ENCODE measurements at places on chromosomes 13 and 19.
A peak's percentile ranks its signal among the peaks of the same experiment; 100 is the strongest.

- DNase-seq = no peak
Observed at GRCh38 chr13:43273362-43273761, 250.0 kb downstream of the DNAJC15 start.

DNA sequence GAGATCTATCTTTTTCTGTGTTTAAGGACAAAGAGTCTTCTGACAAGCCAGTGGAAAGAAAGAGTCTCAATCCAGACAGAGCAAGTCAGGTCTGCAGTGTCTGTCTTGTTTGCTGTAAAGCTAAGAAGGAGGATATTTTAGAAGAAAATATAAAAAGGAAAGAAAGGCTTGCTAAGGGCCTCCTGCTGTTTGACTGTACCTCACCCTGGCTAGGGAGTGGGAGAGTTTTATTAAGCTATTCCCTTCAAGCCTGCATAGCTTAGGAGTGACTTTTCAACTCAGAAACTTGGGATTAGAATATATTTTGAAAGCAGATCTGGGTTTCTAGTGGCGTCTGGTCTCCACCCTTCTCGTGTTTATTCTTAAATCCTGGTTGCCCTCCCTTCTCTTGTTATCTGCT is 460.0 kb downstream of the COG6 start:
- DNase-seq = no peak

- no peak for DNase-seq
Observed at GRCh38 chr13:97570442-97570841, 136.5 kb downstream of the RAP2A start.

DNA sequence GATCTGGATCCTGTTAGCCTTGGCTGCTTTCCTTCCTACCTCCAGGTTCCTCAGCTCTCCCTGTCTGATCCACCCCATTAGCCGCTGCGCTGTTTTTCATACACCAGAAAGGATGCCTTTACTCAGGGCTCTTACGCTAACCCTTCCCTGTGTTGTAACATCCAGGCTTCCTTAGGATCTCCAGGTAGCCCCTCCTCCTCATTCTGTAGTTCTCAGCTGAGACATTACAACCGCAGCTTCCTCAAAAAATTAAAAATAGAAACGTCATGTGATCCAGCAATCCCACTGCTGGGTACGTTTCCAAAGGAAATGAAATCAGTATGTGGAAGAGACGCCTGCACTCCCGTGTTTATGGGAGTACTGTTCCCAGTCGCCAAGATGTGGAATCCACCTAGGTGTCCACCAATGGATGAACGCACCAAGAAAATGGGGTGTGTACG is 18.4 kb upstream of the MYADM start:
- DNase-seq = no peak

DNA sequence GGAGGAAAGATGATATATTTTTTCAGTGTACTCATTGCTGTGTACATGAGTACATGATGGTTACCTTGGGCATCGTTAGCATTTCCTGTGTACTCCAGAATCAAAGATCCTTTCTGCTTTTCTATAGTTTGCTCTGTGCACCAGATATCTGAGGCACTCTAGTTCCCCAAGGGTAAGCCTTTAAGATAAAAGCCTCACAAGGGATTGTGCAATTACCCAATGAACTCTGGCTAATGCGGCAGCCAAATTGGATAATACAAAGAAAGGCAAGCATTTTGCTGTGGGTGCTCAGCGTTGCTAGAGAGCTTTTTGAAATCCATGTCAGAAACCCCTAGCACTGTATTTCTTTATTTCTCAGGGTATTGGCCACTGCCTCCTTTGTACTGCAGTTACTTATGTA is 2.9 kb downstream of the CYSLTR2 start:
- no peak for DNase-seq

GRCh38 chr13:101576977-101577376 is 124.5 kb downstream of the ITGBL1 start:
- DNase-seq = no peak

GRCh38 chr13:51618626-51619025 is 34.4 kb downstream of the WDFY2 start:
- no peak for DNase-seq

- DNase-seq = no peak
Observed at GRCh38 chr19:34666200-34666957, 10.6 kb downstream of the SCGB2B2 start.

DNA sequence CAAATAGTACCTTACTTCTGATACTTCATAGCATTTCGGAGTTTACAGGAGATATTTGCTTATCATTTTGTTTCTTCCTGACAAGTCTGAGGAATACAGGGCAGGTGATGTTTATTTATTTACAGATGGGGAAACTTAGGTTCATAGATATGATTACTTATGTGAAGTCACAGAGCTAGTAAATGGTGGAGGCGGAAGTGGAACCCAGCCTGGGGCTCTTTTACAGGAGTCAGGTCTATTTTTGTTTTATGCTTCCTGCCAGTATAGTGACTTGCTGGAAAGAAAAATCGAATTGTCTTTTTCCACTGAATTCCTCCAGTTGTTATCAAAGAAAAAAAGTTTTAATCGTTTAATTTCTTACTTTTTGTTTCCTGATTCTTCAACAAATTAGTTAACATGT is 66.5 kb downstream of the DGKH start:
- DNase-seq = no peak

- no peak for DNase-seq
Observed at GRCh38 chr13:30652746-30653386, 35.1 kb downstream of the USPL1 start.

GRCh38 chr13:39036212-39036611 is 1.7 kb downstream of the PROSER1 start:
- no peak for DNase-seq

DNA sequence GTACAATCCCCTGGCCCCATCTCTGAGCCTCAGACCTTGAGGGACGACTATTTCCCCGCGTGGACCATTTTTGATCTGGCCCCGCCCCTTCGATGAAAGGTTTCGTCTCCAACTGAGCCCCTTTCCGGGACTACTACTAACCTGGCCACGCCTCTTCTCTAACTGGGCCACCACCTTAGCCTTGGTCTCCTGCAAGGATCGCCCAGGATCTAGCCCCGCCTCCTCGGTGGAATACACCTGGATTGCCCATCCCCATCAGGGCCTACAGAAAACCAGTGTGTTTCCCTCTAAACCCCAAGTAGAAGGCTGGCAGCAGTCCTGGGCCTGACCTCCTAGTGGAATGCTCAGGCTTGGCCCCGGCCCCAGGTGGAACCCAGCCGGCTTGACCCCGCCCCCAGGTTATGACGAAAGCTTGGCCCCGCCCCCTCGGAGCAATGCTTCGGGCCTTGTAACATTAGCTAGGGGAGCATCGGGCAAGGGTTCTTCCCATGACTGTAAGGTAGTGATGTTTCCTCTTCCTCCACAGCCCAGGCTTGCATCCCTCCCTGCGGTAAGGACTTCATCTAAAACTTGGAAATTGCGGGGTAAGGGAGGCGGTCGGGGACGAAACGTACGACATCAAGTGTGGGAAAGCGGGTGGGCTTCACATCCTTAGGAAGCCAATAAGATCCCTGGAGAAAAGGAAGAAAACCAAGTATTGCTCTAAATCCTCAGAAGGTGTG is 9.1 kb downstream of the SPACA6 start:
- peak; percentile 33 for DNase-seq

DNA sequence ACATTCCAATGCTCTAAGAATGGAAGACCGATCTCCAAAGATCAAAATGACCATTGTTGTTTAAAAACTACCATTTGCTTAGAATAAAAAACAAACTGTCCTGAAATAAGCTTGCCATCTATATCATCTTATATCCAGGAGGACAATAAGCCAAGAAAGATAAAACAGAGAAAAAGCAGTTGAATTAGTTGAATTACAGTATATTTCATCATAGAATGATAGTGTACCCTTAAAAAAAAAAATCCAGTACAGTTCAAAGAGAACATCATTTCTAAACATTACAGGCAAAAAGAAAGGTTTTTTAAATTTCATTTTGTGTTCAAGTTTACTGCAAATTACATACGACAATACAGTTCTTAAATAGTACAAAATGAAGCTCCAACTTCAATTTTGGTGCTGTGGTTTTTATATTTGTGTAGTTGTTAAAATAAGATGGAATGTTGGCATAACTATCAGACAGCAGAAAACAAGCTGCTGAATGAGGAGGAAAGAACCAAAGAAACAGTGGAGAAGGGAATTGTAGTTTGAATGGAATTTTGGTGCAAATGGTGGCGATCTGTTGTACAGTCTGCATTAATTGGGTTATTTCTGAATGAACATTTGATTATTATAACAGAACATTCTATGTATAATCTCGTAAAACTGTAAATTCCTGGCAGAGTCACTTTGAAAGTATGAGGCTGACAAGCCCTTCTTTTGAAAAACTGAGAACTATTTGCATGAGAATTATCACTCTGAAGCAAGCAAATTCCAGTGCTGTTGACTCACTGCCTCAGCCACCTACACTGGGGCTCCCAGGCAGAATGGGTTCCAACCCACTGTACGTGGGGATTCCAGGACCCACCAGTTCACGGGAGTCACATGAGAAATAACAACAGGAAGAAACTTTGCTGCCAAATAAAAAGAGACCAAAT is 37.7 kb downstream of the LHFPL6 start:
- no peak for DNase-seq

GRCh38 chr13:43238341-43239083 is 215.1 kb downstream of the DNAJC15 start:
- no peak for DNase-seq

GRCh38 chr13:32837973-32838927 is 178.0 kb upstream of the KL start:
- DNase-seq = no peak

- DNase-seq = no peak
Observed at GRCh38 chr19:18617562-18617961, 4.9 kb downstream of the TMEM59L start.

- DNase-seq = no peak
Observed at GRCh38 chr13:73715911-73716510, 418.2 kb downstream of the KLF12 start.

DNA sequence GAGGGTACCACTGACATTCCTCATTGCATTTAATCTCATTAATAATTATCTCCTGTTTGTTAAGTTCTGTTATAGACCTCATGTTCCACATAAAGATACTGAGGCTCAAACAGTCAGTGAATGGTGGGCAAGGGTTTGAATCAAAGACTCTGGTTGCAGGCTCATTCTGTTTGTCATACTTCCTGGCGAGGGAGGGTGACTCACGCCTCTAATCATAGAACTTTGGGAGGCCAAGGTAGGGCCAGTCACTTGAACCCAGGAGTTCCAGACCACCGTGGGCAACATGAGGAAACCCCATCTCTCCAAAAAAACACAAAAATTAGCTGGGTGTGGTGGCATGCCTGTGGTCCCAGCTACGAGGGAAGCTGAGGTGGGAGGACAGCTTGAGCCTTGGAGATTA is 220.7 kb upstream of the MIR17HG start:
- no peak for DNase-seq

DNA sequence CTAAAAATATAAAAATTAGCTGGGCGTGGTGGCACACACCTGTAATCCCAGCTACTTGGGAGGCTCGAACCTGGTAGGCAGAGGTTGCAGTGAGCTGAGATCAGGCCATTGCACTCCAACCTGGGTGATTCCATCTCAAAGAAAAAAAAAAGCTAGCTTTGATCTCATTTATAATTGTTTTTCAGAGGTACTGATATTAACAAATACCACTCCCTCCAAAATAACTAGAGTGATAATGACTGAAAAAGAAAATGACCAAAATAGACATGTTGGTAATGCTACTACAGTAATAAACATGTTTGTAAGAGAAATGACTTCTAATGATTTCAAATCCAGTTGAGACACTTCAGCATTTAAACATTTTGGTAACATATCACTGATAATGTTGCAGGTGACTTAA is 13.0 kb downstream of the PDCD5 start:
- no peak for DNase-seq

DNA sequence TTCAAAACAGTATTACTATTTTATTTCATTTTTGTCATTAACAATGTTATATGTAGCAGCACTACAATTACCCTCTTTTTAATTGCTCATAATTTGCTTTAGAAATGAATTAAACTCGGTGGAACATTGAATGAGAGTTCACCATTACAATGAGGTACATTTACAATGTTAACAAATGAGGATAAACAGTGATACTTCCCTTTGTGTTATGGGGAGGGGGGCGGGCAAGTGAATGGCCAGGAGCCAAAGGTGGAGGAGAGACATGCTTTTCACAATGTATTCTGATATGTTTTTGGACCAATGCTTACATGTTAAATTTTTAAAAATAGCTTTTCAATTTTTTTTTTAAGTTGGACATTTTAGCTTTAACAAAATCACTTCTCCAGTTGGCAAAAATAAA is 34.2 kb downstream of the NALCN start:
- no peak for DNase-seq

DNA sequence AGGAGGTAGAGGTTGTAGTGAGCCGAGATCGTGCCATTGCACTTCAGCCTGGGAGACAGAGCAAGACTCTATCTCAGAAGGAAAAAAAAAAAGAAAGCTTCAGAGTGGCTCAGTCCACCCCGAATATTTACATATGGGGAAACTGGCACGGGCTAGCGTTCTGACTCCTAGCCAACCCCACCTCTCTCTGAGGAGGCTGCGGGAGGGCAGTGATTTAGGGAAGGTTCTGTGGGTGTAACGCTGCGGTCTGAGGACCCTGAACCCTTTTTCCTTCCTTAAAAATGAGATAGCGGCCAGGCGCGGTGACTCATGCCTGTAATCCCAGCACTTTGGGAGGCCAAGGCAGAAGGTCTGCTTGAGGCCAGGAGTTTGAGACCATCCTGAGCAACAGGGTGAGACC is 5.0 kb downstream of the LRRC25 start:
- DNase-seq = no peak

GRCh38 chr13:74018062-74018431 is 116.2 kb downstream of the KLF12 start:
- no peak for DNase-seq

DNA sequence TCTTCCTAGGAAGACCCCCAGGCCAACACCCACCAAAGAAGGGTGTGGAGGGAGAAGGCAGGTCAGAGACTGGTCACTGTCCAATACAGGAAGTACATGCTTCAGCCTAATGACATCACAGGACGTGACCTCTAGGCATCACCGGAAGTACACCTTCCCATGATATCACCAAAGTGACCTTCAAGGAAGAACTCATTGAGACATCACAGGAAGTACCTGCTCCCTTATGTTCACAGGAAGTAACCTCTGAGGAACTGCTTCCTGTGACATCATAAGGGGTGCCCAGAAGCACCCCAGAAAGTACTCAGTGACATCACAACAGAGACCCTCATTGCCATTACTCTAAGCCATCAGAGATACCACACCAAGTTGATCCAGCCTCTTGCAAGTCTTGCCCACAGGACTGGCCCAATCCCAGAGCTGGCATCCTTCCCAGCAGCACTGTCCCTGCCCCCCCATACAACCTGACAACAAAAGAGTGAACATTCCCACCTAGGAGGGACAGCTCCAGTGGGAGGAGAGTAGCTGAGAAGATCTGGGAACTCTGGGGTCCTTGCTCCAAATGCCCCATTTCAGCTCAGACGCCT is 24.2 kb upstream of the NANOS2 start:
- DNase-seq = no peak

DNA sequence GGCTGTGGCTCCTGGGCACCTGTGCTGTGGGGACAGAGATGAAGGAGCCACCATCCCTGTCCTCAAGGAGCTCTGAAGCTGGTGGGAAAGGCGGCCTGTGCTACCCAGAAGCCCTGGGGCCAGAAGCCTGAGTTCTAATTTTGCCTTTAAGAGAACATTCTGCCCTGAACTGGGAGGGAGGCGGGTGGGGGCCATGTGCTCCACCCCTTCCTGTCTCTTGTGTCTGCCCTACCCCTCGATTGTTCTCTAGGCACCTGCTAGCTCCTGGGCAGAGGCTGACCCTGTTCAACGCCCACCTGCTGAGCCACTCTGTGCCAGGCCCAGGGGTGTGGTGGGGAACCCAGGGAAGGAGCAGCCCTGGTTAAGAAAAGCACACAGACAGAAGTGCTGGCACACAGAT is 5.9 kb downstream of the TRAPPC6A start:
- no peak for DNase-seq

- DNase-seq = no peak
Observed at GRCh38 chr13:77863144-77863543, 55.5 kb downstream of the EDNRB start.
